H1 (cell line): ENCODE measurements at places on chromosomes 11 and 22.

DNA sequence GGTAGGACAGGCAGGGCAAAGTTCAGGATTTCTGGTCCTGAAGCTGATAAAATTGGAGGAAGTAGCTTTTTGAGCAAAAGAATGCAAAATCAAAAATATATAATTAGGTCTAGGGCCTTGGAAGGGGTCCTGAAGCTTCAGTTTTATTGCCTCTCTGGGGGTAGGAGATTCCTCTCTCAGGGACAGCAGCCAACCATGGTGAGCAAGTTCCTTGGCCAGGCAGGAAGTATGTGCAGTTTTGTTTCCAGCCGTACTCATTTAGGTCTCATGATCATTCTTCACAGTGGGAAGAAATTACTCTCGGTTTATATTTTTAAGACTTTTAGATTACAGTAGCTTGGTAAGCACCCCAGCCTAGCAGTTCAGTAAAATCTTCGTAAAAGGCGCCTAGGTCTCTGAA is 2.9 kb upstream of the RAB38 start:
- DNase-seq = no peak

GRCh38 chr22:35703861-35704584 is 13.6 kb upstream of the APOL5 start:
- DNase-seq = no peak

GRCh38 chr11:8942518-8943066 is at the start of gene ASCL3:
TSS of gene ASCL3 (minus strand) at chr11:8943016. CDS start at chr11:8938161, 4,855 bp downstream.
- DNase-seq = no peak

- no peak for DNase-seq
Measured at GRCh38 chr11:778976-779954, 2.0 kb upstream of the GATD1 start.

DNA sequence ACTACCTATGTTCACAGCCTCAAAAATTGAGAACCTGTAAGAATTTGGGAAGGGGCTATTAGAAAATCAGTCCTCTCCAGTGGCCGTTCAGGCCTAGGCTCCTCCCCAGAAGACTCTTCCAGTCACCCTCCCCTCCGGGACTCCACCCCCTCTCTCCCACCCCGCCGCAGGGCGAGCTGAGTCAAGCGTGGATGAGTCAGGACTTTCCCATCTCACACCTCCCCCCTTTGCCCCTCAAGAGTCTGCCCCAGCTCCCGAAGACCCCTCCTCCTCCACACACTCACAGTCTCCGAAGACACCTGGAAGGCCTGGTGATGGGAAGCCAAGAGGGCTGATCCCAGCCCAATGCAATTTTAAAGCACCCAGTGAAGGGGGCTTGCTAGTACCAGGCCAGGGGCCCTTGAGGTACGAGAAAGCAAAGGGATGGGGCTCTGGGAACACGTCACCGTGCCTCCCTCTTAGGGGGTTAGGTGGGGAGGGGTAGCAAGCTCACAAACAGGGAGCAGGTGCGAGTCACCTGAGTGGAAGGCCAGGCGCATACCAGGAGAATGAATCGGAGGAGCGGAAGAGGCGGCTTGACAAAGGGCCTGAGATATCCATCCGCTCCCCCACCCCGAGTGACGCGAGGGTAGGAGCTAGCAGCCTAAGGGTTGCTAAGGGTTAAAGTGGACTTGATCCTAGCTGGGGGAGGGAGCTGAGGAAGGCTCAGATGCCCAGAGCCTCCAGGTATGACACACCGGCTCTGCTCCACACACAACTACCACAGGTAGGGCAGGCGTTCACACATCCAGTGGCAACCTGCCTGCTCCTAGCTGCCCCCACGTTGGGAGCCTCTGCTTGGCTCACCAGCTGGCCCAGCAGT is 13.6 kb downstream of the BCL9L start:
- DNase-seq = peak; percentile 86

GRCh38 chr11:20621679-20622078 is 22.3 kb downstream of the SLC6A5 start:
- DNase-seq = peak; percentile 56

- no peak for DNase-seq
Measured at GRCh38 chr11:134288486-134288885, 12.3 kb downstream of the GLB1L3 start.
